ENCODE measurements at places on chromosomes 16 and 17.

DNA sequence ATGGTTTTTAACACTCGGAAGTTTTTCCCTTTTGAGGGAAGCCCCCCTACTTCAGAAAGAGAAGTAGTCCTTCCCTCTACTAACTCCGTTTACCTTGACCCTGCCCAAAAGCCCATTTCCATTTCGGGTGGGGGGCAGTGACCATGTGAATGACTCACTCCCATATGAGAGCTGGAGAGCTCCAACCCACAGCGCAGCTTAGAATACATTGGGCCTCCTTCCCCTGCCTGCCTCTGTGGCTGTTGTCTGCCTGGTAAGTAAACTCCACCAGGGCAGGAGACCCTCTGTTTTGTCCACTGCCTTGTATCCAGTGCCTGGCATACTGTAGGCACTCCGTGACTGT is 985 bp downstream of the SGSM2 start:
- DNase-seq = no peak

GRCh38 chr17:50448643-50449042 is 20.0 kb downstream of the CHAD start:
- DNase-seq = no peak

- no peak for DNase-seq
These were observed 6.0 kb upstream of the ATP1B2 start for GRCh38 chr17:7644775-7645174.

- DNase-seq = no peak
These were observed 15.9 kb downstream of the TMEM92 start for GRCh38 chr17:50289991-50290702.

GRCh38 chr17:70298929-70299531 is 129.7 kb downstream of the KCNJ2 start:
- no peak for DNase-seq

DNA sequence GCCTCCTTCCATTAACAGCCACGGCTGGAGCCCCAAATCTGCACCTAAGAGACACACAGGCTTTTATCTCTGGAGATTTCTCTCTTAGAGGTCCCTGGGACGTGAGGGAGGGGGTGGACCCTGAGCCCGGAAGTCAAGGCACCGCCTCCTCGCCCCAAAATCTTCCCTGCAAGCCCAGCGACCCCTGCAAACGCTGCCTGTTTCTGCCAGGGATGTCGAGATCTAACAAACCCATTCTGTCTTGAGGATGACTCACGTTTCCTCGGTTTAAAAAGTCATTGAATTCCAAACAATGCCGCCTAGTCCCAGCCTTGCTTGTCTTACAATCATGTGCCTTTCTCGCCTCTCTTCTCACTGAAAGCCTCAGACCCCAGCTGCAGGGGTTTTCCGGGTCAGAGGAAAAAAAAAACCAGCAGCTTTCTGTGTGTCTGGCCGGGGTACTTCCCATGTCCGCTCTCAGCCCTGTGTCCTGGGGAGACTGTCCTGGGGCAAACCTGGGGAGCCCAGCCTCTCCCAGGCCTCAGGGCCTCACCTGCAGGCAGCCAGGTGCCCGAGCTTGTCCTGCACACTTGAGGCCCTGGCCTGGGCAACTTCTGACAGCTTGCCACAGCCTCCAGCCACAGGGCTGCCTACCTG is 15.4 kb downstream of the ARL2BP start:
- peak; percentile 62 for DNase-seq

DNA sequence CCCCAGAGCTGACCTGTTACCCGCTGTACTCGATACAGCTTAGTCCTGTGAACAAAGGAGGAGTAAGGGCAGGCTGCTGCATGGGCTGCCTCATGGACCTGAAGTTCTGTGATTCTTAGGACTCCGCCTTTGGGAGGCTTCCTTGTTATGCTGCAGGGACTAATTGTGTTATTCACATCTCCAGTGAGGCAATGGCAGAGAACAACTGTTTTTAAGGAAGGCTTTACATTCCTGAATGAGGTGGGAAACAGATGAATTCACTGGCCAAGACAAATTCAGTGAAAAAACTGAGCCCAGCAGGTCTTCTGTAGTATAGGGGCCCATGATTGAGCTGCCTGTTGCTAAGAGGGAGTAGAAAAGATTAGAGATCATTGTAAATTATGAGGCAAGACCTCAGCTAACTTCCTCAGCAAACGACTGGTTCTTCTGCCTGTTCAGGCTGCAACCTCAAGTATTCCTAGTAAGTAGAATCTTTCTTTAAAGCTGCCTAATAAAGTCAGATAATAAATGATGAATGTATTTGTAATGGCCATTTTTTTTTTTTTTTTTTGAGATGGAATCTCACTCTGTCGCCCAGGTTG is 26.3 kb downstream of the ADORA2B start:
- DNase-seq = no peak

- no peak for DNase-seq
These were observed 4.6 kb downstream of the HAGH start for GRCh38 chr16:1821861-1822611.

DNA sequence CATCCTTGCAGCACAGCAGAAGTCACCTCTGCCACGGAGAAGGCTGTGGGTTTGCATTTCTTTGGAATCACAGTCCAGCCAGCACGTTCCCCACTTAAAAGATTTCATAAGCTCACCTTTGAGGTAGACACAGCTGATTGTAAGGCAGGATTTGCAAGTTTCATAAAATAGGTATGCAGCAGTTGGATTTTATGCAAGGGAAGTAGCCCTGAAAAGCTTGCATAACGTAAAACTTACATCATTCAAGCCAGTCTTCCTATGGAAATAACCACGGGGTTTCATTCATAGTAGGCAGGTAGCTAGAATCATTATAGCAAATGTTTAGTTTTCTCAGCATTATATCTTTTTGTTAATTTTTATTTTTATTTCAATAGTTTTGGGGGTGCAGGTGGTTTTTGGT is 49.8 kb upstream of the ARHGAP44 start:
- no peak for DNase-seq

DNA sequence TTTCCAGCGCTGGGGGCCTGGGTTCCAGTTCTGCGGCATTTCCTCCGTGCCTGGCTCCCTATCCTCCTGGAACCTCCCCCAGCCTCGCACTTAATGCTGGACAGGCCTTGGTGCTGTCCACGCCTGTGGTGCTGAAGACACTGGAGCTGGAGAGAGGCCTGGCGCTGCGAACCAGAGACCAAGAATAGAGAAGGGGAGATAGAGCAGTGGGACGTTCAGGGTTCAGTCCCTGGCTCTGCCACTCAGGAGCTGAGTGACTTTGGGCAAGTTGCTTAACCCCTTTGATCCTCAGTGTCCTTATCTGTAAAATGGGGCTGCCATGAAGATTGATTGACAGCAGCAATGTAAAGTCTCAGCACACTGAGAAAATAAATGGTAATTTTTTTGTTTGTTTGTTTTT is 11.9 kb downstream of the SBK1 start:
- no peak for DNase-seq

DNA sequence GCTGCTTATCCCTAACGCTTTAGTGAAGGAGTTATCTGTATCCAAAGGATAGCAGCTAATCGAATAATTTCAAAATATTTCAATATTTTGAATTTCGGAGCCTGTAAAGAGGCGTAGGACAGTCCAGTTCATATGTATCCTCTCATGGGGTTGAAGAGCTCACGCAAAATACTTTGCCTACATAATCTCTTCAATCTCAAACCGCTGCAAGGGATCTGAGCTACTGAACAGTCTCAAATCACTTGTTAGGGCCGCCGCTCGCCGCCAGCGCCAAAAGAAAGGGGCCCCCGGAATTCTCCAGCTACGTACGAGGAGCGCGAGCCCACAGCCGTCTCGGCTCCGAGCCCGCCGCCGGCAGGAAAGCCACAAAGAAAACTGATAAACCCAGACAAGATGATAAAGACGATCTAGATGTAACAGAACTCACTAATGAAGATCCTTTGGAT is 601 bp upstream of the RFWD3 start:
- peak; percentile 39 for DNase-seq

- peak; percentile 72 for DNase-seq
These were observed 12.3 kb downstream of the CES4A start for GRCh38 chr16:67000384-67001351.

GRCh38 chr17:28907709-28908475 is 5.0 kb upstream of the DHRS13 start:
- DNase-seq = no peak

DNA sequence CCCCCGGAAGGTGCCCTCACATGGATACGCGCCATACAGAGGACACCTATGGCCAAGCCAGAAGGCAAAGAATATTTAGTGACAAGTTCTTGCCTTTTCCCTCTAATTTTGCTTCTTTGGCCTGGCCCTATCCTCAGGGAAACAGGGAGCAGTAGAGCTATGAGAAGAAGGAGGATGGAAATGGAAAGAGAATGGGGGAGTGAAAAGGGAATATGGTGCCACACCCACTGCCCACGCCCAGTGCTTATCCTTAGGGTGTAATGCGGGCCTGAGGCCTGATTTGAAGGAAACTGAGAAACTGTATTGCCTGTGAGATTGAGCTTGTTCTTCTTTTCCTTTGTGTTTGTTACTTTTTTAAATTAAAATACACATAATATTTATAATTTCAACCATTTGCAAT is 255.1 kb downstream of the HS3ST3A1 start:
- no peak for DNase-seq

DNA sequence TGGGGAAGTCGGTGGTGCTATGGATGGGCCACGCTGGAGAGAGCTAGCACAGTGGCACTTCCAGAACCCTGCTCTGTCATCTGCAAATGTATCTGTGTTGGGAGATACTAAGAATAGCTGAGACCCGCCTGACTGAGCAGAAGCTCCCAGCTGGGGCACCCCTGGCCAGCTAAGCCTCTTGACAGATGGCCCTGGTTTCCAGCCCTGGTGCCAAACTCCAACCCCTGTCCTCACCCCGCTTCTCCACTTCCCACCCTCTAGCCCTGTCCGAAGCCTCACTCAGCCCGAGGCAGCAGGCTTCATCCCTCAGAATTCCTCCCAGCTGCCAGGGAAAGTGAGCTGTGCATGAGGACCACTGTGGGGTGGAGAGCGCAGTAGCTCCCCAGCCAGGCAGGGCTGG is 124.4 kb downstream of the CCDC144A start:
- no peak for DNase-seq

GRCh38 chr16:82085011-82085779 is 50.1 kb downstream of the HSD17B2 start:
- no peak for DNase-seq

- no peak for DNase-seq
These were observed 644 bp upstream of the RHOT1 start for GRCh38 chr17:32141679-32142037.

- DNase-seq = no peak
These were observed 3.1 kb downstream of the NATD1 start for GRCh38 chr17:21249920-21250703.

GRCh38 chr17:29257756-29258155 is 11.1 kb downstream of the CRYBA1 start:
- no peak for DNase-seq

- no peak for DNase-seq
These were observed 1.2 kb upstream of the SGCA start for GRCh38 chr17:50164697-50164988.

- no peak for DNase-seq
These were observed 6.9 kb downstream of the CARMIL2 start for GRCh38 chr16:67651847-67652246.

- no peak for DNase-seq
These were observed 713 bp downstream of the KNOP1 start for GRCh38 chr16:19717314-19717713.

DNA sequence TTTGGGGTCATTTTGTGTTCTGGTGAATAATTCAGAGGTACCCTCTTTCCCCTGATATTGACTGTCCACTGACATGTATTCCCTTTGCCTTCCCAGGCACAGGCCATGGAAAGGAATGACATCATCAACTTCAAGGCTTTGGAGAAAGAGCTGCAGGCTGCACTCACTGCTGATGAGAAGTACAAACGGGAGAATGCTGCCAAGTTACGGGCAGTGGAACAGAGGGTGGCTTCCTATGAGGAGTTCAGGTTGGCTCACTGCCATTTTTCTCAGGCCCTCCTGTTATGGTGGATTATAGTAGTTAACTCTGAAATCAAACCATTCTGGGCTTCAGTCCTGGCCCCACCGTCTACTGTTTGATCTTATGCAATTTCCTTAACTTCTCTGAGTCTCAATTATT is 1.6 kb upstream of the EFTUD2 start:
- DNase-seq = no peak

DNA sequence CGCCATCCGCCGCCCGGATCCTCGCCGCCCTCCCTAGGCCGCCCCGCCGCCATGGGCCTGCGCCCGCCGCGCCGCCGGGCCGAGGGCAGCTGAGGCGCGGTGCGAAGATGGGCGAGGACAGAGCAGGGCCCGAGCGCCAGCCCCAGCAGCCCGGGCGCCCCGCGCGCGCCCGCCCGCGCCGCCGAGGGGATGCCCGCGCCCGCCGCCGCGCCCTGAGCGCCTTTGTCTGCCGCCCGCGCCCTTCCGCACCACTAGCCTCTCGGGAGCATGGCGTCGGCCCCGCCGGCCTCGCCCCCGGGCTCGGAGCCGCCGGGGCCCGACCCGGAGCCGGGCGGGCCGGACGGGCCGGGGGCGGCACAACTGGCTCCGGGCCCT is 278 bp downstream of the RAB11FIP3 start:
- no peak for DNase-seq

DNA sequence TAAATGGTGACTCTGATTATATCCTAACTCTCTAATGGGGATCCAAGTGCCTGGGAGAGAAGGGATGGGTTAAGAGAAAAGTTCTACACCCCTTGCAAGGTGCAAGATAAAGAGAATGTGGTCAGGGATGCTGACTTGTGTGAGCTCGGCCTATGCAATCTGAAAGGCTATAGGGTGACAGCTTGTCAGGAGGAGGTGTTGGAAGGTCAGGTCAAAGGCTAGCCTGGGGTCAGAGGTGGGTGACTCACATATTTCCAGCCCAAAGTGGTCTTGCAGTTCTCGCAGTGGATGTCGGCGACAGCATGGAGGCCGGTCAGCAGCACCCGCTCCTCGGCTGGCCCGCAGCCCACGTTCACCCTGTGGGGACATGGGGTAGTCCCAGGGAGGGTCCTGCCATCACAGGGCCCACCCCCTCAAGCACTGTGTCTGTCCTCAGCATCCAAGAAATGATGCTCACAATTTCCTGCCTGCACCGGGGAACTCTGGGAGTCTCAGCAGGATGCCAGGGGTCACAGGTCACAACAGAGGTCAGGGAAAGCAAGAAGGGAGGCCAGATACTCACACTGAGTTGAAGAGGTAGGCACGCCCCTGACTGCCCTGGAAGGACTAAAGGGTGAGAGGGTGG is 1.4 kb downstream of the YPEL3 start:
- no peak for DNase-seq

DNA sequence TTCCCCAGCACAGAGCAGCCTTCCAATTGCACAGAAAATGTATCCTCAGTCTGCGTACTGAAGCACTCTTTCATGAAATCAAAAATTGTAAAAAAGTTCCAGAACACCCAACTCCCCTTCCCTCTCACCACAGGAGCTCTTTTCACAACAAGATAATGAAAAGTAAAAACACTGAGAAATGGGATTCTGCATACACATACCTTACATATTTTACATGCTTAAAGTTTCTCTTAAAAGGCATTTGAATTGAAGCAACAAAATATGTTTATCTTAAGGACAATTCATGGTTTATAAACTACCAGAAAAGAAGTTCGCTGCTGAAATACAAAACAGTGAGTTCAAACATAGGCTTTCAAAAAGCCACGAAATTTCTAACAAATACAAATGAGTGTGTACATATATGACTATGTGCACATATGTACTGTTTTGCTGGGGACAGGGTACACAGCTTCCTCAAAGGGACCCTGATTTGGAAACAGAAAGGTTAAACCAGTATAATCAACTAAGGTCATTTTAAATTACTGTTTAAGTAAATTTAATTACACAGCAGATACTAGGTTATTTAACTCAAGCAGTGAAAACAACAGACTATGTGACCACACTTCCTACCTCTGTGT is 33.8 kb downstream of the COG1 start:
- no peak for DNase-seq

Measured in activated T-cell treated with anti-CD3 and anti-CD28 coated beads, Interleukin-2, amount 50 U/mL, for 1 hour (primary cell).